Activated T-cell treated with anti-CD3 and anti-CD28 coated beads, Interleukin-2, amount 50 U/mL, for 72 hours (primary cell): ENCODE measurements at places on chromosomes 5 and 9.

GRCh38 chr5:89729623-89730301, 679.8 kb downstream of the CETN3 start:
- DNase-seq: no peak

DNA sequence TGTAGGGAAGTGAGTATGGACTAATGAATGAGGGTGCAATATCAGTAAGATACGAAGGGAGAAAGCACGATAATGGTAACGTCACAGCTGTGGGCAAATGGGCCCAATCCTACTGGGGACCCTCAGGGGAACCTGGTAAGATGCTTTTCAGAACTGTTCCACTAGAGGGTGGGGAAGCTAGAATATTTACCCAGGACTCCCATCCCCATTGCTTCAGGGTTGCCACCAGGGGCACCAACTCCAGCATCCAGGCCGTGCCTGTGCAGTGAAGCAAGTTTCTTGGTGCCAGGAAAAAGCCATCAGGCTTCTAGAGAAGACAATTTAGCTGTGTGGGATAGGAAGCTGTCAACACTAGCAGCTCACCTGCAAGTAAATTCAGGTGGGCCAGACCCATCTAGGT, 409.3 kb downstream of the AGTPBP1 start:
- DNase-seq: no peak

- DNase-seq: peak; percentile 78
Observed at GRCh38 chr9:129237164-129237611, 59.1 kb upstream of the IER5L start.

- DNase-seq: no peak
Observed at GRCh38 chr9:137787381-137787780, 90.2 kb upstream of the CACNA1B start.
